Psoas muscle (tissue), 8 donors: ENCODE measurements at places on chromosomes 7 and 10. TPM values are rescaled to one million over a fixed set of nuclear protein-coding genes. Genes with fewer than 3 reads are reported as not detected.

UNCX gene
- polyA plus RNA-seq = not detected

RPA3 gene
- polyA plus RNA-seq = 10.8 TPM

SPDYE6 gene
- 0.05 TPM for polyA plus RNA-seq

TMEM229A gene
- 0.03 TPM for polyA plus RNA-seq

DNA sequence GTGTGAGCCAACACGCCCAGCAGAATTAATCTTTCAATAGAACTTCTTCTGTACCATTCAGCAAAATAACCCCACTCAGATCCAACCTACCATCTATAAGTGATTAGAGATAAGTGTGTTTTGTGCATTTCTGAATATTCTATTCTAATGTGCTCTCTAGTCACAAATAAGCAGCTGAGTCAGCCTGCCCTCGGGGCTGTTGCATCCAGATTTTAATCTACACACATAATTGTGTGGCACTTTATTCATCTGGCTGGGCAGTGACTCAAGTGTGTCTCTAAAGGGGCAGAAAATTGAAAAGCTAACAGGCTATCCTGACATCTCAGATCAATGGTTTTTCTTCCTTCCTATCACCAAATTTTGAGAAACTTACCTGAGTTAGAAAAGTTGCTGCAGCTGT, 60.3 kb downstream of the PRR15 start:
- DNase-seq = no peak

DNA sequence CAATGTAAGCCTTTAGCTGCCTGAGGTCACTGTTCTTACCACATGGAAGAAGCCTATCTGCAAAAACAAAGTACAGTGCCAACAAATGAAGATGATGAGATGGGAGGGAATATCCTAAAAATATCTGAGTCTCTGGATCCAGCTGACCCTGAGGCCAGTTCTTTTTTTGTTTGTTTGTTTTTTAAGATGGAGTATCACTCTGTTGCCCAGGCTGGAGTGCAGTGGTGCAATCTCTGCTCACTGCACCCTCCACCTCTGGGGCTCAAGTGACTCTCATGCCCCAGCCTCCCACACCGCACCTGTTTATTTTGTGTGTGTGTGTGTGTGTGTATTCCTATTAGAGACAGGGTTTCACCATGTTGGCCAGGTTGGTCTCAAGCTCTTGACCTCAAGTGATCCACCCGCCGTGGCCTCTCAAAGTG, 44.9 kb downstream of the HYCC1 start:
- peak; percentile 66 for DNase-seq

GRCh38 chr7:157938211-157938610, 601.4 kb downstream of the DNAJB6 start:
- DNase-seq = no peak

DNA sequence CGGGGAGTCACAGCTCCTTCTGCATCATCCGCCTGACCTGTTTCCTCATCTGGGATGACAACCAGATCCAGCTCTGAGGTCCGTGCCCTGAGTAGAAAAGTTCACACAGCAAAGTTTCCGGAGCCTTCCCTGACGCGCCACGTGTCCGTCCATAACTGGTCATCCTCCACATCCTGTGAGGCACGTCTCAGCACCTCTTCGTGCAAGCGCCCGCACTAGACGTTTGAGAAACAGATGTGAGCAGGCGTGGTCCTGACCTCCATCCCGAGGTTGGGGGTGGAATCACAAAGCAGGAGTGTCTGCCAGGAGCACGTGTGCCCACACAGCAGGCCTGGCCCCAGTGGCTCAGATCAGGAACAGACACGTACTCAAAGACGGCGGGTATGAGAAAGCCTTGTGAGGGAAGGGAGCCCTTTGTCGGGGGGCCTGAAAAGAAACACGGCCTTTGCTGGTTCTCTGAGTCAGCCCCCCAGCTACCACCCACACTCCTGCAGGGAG, 520.8 kb downstream of the DNAJB6 start:
- DNase-seq = no peak

DNA sequence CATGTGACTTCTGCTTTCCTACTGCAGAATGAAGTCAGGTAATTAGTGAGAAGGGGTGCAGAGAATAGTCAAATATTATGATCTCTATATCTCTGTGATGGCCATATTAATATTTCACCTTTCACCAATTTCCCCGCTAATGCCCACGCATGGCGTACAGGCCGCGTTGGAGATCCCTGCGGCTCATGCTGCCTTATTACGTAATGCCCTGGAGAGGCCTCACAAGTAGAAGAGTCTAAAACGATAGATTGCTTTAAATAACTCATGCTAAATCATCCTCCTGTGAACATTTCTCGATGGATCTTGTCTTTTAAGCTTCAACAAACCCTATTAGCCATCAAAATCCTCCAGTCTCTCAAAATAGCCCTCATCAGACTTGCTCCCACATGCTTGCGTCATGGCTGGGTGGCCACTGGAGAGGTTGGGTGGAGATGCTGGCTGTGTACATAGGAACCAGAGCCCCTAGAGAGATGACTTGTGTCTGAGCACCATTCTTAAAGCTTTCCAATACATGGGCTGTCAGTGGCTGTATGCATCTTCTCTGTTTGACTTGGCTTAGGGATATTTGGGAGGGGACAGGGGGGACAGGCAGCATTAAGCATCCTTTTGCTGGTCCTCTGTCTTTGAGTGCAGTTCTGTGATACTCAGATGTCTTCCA, 79.5 kb upstream of the INSYN2A start:
- no peak for DNase-seq

DNA sequence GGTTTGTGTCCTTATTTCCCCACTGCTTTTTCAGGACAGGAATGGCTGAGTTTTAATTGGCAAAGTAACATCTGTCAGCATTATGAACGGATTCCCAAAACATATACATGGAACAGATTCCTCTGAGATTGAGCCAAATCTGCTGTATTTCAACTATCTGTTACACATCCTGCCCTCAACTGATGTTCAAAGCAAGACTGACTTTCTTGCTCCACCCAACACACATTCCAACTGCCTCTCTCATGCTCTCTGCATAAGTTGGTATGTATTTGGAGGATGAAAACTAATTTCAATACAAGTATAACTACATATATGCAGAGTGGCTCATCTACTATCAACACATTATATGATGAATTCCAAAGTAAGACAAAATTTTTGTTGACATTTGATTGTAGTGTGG, 342.2 kb downstream of the GATA3 start:
- no peak for DNase-seq

GRCh38 chr10:86795353-86795752, 38.9 kb downstream of the BMPR1A start:
- DNase-seq = no peak

DNA sequence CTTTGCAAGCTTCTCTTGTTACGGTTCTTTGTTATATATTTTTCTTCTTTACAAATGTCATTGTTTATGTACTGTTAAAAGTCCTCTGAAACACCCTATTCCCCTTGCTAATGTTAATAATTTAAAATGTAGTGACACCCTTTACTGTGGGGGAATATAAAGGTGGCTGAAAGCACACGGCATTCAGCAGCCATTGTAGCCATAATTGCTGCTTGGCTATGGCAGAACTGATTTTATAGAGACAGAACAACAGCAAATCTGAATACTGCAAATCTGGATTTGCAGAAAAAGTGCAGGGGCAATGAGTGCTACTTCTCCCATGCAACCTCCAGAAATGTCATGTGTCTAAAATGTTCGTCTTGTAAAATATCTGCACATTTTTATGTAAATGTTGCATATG, 3.7 kb upstream of the WASL start:
- DNase-seq = no peak

GRCh38 chr10:92890471-92890870, 42.2 kb downstream of the EXOC6 start:
- DNase-seq = no peak

- DNase-seq = no peak
Measured at GRCh38 chr7:55521512-55521911, 50.8 kb downstream of the VOPP1 start.

DNA sequence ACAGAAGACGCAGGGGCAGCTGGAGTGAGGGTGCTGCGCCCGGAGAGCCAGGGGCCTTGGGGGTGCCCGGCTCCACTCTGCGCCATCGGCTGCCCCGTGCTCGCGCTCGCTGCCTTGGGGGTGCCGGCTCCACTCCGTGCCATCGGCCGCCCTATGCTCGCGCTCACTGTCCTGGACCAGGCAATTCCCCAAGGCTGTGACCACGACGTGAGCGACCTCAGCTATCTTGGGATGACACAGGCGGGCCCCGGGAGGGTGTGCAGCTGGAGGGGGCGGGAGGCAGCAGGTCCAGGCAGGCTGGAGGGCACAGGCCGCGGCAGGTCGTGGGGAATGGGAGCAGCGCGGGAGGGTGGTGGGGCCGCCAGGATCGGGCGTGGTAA, 29.7 kb downstream of the CYP2W1 start:
- no peak for DNase-seq

GRCh38 chr7:154640266-154640865, 362.6 kb downstream of the PAXIP1 start:
- no peak for DNase-seq

GRCh38 chr10:73366381-73367298, 8.0 kb upstream of the CFAP70 start:
- no peak for DNase-seq

DNA sequence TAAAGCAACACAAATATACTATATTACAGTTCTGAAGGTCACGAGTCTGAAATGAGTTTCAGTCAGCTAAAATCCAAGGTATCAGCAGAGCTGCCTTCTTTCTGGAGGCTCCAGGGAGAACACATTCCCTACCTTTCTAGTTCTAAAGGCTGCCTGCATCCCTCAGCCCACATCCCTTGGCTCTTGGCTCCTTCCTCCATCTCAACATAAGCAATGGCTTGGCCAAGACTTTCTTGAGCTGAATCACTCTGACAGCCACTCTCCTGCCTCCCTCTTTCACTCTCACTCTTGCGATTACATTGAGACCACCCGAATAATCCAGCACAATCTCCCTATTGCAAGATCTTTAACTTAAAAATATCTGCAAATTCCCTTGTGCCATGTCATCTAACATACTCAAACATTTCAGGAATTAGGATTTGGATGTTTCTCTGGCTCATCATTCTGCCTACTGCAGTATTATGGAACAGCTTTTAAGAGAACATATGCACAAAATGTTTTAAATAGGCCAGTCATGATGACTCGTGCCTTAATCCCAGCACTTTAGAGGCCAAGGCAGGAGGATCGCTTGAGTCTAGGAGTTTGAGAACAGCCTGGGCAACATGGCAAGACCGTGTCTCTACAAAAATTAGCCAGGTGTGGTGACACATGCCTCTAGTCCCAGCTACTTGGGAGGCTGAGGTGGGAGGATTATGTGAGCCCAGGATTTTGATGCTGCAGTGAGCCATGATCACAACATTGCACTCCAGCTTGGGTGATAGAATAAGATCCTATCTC, 144.2 kb upstream of the VSTM2A start:
- DNase-seq = no peak
